ENCODE measurements at places on chromosomes 4 and X. TPM values are rescaled to one million over a fixed set of nuclear protein-coding genes. Genes with fewer than 3 reads are reported as not detected.

The FOXO4 gene
- total RNA-seq = 21.0 TPM

The SHROOM3 gene
- 30.4 TPM for total RNA-seq

The AFM gene
- total RNA-seq = not detected

The FGF5 gene
- total RNA-seq = 0.52 TPM

The TSPAN7 gene
- 10.7 TPM for total RNA-seq

The USP17L29 gene
- total RNA-seq = not detected

The TEC gene
- total RNA-seq = 8.9 TPM

The GLRB gene
- 4.3 TPM for total RNA-seq

The DCX gene
- total RNA-seq = not detected

The RUFY3 gene
- 66.4 TPM for total RNA-seq

The SMR3B gene
- not detected for total RNA-seq

The TMPRSS11A gene
- total RNA-seq = not detected

The TMEM255A gene
- total RNA-seq = 0.72 TPM

The ELF4 gene
- 26.3 TPM for total RNA-seq

The NAP1L5 gene
- total RNA-seq = 1.7 TPM

The ITIH6 gene
- not detected for total RNA-seq

The AR gene
- total RNA-seq = 11.3 TPM

The AKAP4 gene
- not detected for total RNA-seq

The USP27X gene
- 4.8 TPM for total RNA-seq

The GAGE12H gene
- not detected for total RNA-seq

The FGA gene
- total RNA-seq = not detected

The OPHN1 gene
- 16.0 TPM for total RNA-seq

The TCEAL7 gene
- total RNA-seq = 0.72 TPM

The NBDY gene
- total RNA-seq = 47.2 TPM

The ABLIM2 gene
- total RNA-seq = 12.1 TPM

The SMARCA1 gene
- 8.1 TPM for total RNA-seq

The FAM236B gene
- total RNA-seq = not detected

The CXCL13 gene
- total RNA-seq = not detected

The H2BW2 gene
- total RNA-seq = not detected

The RTL3 gene
- total RNA-seq = not detected

The ARHGAP24 gene
- 28.7 TPM for total RNA-seq

The ARAP2 gene
- total RNA-seq = 203 TPM

The PROM1 gene
- total RNA-seq = 4.8 TPM

The CCNQ gene
- total RNA-seq = 26.7 TPM

The PAGE2B gene
- total RNA-seq = not detected

The GAGE12E gene
- total RNA-seq = not detected

The SMIM31 gene
- not detected for total RNA-seq

The FAM241A gene
- 3.5 TPM for total RNA-seq

The FIP1L1 gene
- 33.8 TPM for total RNA-seq

The GABRG1 gene
- total RNA-seq = not detected

The ZAR1 gene
- total RNA-seq = not detected

The LRCH2 gene
- 0.42 TPM for total RNA-seq

The EGF gene
- 20.3 TPM for total RNA-seq

The SMIM14 gene
- 20.8 TPM for total RNA-seq

The GPR82 gene
- 0.18 TPM for total RNA-seq

The FGF2 gene
- 3.0 TPM for total RNA-seq

The CHRDL1 gene
- 14.4 TPM for total RNA-seq

The CXCL8 gene
- total RNA-seq = not detected

Data from suprapubic skin (tissue), 4 donors.